NCI-H2171 (cell line): ENCODE measurements at places on chromosomes 7 and 10.

- no peak for DNase-seq
Measured at GRCh38 chr10:79927111-79927828, 21.6 kb downstream of the SFTPD start.

DNA sequence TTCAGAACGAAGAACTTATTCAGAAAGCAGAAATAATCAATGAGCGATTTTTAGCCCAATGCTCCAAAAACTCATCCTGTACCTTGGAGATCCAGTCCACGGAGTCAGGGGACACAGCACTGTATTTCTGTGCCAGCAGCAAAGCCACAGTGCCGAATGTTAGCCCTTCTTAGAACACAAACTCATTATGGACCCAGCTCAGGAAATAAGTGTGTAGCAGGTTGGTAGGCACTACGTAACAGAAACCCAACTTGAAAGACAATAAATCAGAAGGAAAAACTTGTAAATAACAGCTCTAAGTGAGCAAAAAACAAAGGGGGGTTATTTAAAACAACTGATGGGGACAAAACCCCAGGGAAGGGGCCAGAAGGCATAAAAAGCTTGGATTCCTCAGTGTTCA lies 112.0 kb upstream of the PRSS1 start:
- no peak for DNase-seq

GRCh38 chr10:129097776-129098330 lies 369.2 kb upstream of the MGMT start:
- no peak for DNase-seq

DNA sequence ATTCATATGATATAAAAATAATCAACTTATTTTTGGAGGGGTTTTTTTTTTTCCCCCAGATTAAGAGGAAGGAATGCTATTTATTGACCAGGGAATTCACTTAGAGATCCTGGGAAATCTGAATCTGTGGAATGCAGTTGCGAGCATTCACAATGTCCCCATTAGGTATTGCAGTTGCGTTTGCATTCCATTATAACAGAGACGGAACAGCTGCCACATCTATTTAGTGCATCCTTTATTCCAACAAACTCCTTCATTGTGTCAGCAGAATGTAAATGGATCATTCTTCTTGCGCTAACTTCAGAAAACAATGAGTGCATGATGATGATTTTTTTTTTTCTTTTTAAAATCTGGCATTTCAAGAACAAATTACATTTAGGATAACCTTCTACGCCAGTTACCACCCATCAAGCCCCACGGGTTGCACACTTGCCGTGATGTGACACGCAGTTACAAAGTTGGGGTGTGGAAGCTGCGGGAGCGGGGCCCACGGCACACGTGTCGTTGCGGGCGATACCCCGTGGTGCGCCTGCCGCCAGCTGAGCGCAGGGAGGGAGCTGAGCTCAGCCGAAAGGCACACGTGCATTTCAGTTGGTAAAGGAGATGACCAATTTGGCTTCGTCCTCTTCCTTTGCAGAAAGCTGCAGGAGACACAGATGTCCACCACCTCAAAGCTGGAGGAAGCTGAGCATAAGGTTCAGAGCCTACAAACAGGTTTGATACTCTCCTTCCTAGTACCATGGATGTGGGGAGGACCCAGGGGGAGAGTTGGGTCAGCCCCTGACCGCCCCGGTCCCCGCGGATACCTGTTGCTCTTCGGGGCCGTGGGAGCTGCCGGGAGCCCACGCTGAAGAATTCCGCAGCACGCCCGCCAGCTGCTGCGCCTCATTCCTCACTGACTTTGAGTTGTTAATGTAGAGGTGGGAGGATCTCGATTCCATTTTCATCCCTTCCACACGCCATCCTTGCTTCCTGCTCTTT lies 175.3 kb upstream of the SH2B2 start:
- DNase-seq: no peak

DNA sequence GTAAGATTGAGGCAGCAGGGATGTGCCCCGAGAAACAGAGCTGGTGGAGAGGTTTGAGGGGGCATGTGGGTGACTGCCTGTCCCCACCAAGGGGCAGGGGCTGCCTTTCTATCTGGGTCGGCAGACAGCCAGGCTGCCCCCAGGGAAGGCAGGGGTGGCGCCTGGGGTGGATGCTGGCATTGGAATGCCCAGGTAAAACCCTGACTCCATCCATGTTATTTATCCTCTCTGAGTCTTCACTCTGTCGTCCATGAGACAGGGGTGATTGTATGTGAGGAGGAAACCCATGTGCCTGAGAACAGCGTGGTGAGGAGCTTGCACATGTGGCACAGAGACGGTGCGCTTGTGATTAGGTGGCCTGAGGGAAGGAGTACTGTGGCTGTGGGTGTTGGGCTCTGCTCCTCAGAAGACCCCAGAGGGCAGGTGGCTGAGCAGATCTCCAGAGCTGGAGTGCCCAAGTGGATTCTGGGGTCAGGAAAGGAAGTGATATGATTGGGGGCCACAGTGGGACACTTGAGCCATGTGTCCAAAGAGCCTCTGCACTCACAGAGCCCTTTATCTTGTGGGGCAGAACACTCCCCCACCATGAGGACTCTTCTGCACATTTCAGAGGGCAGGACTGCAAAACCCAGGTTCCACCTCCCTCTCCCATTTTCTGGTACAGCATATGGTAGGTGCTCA lies 100.4 kb upstream of the RET start:
- no peak for DNase-seq

- DNase-seq: no peak
Measured at GRCh38 chr10:86215712-86216111, 150.9 kb downstream of the GRID1 start.

DNA sequence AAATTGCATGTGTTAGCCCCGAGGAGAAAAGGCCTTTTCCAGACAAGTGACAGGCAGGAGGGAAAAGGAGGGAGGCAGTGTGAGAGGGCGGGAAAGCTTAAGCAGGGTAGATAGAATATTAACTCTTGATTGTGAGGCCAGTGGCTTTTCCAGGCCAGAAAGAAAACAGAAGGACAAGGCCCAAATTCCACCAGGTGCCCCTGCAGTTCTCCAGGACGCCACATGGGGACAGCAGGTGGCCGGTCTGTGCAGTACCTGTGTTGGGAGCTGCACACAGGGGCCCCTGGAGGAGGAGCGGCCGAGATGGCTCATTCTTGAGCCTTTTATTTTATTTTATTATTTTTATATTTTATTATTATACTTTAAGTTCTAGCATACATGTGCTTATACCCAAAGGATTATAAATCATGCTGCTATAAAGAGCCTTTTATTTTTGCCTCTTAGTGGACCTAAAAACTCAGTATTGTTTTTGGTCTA lies 141.3 kb upstream of the KLF14 start:
- no peak for DNase-seq

DNA sequence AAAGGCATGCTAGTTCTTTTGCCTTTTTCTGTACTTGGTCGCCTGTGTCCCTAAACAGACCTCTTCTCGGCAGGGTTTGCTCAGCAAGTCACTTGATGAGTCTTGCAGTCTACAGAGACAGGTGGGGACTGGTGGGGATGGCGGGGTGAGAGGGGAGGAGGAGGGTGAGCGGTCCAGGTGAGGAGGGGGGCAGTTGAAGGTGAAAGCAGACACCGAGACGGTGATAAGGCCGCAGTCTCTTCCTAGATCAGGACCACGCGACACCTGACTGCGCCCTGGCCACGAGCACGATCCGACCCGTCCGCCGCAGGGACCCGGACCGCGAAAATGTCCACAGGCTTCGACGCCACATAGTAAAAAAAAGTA lies 566 bp downstream of the ASNS start:
- peak; percentile 19 for DNase-seq

DNA sequence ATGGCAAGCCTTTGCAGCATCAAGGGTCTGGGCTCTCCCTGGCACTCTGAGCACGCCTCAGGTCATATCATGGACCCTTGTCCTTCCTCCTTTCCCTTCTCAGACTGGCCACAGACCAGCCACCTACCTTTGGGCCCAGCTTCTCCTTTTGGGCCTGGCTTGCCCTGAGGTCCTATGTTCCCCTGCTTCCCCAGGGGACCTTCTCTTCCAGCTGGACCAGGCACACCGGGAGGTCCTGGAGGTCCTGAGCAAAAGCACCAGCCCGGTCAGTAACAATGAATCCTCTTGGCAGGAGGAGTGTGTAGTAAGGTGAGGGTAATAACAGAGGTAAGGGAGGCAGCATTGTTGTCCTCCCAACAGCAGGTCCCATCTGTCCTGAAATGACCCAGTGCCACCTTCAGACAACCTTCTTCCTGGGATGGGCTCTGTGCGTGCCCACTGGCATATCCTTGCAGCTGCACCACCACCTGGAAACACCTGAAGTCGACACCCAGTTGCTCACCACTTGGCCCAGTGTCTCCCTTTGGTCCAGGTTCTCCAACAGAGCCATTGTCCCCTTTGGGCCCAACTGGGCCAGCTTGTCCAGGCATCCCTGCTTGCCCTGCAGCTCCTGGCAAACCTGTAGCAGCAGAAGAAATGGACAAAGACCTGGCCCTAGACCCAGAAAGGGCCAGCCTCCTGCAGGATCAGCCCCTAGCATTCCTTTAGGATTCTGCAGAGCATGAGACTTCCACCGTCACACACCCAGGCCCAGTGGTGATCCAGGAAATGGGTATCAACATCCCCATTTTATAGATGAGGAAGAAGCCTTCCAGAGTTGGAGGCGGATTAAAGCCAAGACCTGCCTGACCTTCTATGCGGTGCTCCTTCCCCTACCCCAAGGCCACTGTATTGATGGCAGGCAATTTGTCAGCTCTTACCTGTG lies 6.4 kb downstream of the SFTPD start:
- no peak for DNase-seq

- DNase-seq: no peak
Measured at GRCh38 chr10:66085906-66086305, 839.9 kb upstream of the LRRTM3 start.

DNA sequence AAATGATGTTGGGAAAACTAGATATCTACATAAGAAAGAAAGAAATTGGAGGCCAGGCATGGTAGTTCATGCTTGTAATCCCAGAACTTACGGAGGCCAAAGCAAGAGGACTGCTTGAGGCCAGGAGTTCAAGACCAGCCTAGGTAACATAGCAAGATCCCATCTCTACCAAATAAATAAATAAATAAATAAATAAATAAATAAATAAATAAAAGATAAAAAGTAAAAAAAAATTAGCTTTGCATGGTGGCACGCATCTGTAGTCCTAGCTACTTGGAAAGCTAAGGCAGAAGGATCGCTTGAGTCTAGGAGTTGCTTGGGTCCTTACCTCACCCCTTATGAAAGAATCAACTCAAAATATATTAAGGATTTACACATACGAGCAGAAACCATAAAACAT lies 193.5 kb upstream of the NOBOX start:
- no peak for DNase-seq

DNA sequence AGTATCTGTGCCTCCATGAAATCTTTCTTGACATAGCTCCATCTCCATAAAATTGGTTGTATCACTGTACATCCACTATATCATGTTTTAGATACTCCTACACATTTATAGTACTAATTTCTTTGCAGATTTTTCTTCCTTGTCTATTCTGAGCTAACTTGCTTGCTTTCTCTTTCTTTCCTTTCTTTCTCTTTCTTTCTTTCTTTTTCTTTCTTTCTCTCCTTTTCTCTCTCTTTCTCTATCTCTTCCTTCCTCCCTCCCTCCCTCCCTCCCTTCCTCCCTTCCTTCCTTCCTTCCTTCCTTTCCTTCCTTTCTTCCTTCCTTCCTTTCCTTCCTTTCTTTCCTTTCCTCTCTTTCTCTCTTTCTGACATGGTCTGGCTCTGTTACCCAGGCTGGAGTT lies 23.7 kb downstream of the TASOR2 start:
- DNase-seq: no peak

- DNase-seq: no peak
Measured at GRCh38 chr7:146067880-146068279, 48.7 kb upstream of the CNTNAP2 start.

DNA sequence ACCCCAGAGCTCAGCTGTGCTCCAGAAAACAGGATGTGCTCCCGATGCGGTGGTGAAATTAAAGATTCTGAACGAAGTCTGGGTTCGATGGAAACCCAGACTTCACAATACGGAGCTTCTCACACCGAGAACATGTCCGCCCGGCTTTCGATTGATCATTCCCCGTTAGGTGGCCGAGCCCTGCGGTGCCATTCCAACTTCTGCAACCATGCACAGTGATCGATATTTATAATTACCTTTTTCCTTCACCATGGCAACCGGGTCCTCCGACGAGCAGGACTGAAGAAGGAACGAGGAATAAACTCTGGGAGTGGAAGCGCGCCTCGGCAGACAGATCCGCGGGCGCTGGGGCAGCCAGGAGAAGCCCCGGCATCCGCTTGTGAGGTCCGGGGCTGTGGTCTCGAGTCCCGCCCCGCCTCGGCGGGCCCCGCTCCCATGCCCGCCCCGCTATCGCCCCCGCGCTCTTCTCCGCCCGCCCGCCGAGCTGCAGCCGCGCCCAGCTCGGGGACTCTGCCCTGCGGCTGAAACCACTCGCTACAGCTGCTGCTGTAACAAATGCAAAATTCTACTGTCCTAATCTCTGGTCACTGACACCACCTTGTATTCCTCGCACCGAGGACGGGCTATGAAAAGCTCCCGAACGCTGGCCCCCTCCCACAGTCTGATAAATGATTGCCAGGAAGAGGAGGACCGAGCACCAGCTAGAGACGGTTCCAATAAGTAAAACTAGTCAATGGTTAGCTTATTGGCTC lies 26.2 kb downstream of the ABLIM1 start:
- DNase-seq: no peak

DNA sequence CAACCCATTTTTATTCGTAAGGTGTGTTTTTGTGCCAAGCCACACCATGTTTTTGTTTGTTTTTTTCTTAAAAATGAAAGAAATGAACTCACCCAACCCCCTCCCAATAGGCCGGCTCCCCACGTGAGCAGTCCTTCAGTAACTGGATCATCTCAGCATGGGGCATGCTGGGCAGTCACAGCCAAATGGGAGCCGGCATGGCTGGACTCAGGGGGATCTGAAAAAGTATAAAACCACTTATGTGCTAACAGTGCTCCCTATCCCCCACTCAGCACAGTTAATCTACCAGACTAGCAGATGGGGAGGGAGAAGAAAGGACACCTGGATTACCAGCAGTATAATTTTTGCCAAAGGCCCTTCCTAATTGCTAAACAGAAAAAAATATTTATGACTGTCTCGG lies 39.3 kb downstream of the BAZ1B start:
- DNase-seq: no peak

- DNase-seq: no peak
Measured at GRCh38 chr7:45716380-45717203, 142.4 kb downstream of the ADCY1 start.

GRCh38 chr7:79653136-79653631 lies 199.7 kb upstream of the MAGI2 start:
- DNase-seq: no peak

- peak; percentile 58 for DNase-seq
Measured at GRCh38 chr7:108001764-108002725, 916 bp downstream of the LAMB1 start.

GRCh38 chr10:6249698-6250097 lies 47.0 kb downstream of the PFKFB3 start:
- no peak for DNase-seq

- DNase-seq: no peak
Measured at GRCh38 chr7:142503036-142503435, 245.2 kb upstream of the PRSS58 start.

GRCh38 chr7:1253681-1254181 lies 21.1 kb downstream of the UNCX start:
- DNase-seq: peak; percentile 48

GRCh38 chr7:137992550-137993394 lies 9.1 kb downstream of the CREB3L2 start:
- no peak for DNase-seq

GRCh38 chr10:85557077-85557476 lies 809.5 kb downstream of the GRID1 start:
- no peak for DNase-seq
